ENCODE measurements at places on chromosomes 2 and 18.

DNA sequence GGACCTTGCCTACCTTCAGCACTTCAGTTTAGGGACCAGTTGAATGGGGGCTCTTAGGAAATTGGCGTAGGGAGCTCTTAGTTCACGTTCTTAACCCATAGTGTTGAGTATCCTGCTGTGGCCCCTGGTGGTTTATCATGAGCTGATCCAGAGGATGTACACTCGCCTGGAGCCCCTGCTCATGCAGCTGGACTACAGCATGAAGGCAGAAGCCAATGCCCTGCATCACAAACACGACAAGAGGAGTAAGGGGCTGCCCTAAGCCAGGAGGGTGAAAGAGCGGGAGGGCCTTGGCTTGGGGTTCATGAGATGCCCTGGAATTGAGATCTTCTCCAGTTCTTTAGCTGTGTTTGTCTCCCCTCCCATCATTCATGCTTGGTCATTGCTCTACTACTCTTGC, 2.9 kb downstream of the RETREG2 start:
- no peak for DNase-seq

GRCh38 chr2:54030806-54031205, 60.0 kb upstream of the PSME4 start:
- DNase-seq: no peak

DNA sequence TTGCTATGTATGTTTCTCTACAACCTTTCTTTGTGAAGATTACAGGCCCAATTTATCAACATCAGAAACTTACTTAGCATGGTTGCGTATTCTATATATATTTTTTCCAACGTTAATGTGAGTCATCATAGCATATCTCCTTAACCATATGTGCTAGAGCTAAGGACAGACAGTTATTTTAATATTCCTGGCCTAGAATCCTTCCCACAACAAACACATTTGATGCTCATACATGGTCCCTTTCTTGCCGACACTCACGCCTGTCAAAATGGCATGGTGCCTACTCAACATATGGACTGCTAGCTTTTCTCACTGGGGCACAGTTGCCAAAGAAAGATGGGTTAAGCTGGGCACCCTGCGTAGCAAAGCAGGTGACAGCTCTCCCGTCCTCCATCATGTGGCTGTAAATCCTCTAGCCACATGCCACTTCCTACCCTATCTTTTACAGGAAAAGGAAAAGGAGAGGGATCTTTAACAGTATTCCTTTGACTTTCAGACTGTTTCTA, 75.2 kb upstream of the GALNT5 start:
- no peak for DNase-seq

DNA sequence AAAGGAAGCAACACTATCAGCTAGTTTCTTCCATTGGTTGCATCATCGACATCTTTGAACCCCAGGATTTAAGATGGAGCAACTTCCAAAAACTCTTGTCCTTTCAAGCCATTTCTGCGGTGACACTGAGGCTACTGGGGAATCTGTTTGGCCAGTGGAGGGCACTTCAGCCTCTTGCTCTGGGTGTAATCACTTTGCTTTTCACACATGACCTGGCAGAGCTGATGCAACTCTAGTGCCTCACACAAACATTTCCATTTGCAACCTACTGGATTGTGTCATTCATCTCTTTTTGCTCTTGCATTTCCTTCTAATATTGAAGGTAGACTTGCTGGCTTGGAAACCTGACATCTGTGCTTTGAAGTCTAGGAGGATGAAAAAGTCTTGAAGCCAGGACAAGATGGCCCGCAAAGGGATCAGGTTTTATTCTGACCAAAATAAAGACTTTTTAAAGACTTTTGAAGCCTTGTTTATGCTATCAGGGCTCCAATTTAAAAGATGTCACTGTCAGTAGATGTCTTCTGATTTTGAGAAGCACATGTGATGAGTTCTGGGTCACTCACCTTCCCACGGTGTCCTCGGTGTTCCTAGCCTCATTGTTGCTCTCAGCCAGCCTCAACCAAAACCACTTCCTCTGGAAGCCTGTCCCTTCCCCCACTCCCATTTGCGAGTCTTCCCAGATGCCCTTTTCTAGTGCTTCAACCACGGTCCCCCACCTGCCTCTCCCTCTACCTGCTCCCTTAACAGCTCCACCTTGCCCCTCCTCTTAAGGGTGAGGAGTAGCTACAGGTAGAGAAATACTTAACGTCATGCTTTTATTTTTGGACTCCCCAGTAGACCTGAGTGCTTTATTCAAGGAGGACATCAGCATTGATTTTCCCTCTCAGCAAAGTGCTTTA, 69.7 kb upstream of the KCNE4 start:
- no peak for DNase-seq

DNA sequence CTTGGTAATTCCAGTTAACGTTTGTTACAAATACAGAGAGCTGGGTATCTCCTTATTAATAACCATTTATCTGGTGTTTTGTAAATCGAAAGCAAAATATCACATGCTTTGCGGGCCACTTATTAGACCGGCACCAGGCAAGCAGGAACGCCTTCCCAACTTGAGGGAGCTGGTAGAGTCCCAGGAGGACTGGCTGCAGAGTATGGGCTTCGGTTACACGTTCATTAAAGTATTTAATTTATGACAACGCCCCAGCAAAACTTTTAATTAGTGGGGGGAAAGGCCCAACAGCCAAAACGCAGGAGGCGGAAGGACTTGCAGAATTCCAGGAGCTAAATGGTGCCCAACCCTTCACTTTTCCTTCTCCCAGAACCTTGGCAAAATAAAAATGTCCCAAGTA, 3.7 kb downstream of the SMAD7 start:
- no peak for DNase-seq

- DNase-seq: peak; percentile 56
These were observed 74.1 kb downstream of the TLK1 start for GRCh38 chr2:171086352-171087290.

GRCh38 chr2:120765678-120766469, 30.2 kb downstream of the GLI2 start:
- no peak for DNase-seq

- no peak for DNase-seq
These were observed 78.8 kb downstream of the ZNF804A start for GRCh38 chr2:184677171-184677570.

DNA sequence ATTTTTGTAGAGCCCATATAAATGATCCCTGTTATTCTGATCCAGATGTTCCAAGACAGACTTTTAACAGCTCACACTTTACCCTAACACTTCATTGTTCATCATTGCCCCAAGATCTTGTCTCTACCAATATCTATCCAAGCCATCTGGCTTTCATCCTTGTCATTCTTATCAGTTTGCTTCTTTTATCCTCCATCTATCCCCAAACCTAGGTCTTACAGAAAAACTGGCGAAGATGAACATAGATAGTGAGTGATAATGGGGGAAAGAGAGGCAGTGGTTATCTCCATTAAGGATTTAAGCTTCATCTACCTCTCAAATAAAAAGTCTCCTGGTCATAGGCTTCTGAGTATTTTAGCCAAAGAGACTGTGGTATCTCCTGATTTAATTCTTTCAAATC, 89.5 kb downstream of the DHRS9 start:
- DNase-seq: no peak

- DNase-seq: no peak
These were observed 198.8 kb upstream of the TWIST2 start for GRCh38 chr2:238649123-238649522.

- no peak for DNase-seq
These were observed 139.8 kb downstream of the ZFP36L2 start for GRCh38 chr2:43086451-43087221.
